ENCODE measurements at places on chromosomes 16 and 17.

- no peak for DNase-seq
Measured at GRCh38 chr17:12247761-12248160, 227.1 kb downstream of the MAP2K4 start.

GRCh38 chr17:31838636-31839225, 20.3 kb downstream of the COPRS start:
- no peak for DNase-seq

DNA sequence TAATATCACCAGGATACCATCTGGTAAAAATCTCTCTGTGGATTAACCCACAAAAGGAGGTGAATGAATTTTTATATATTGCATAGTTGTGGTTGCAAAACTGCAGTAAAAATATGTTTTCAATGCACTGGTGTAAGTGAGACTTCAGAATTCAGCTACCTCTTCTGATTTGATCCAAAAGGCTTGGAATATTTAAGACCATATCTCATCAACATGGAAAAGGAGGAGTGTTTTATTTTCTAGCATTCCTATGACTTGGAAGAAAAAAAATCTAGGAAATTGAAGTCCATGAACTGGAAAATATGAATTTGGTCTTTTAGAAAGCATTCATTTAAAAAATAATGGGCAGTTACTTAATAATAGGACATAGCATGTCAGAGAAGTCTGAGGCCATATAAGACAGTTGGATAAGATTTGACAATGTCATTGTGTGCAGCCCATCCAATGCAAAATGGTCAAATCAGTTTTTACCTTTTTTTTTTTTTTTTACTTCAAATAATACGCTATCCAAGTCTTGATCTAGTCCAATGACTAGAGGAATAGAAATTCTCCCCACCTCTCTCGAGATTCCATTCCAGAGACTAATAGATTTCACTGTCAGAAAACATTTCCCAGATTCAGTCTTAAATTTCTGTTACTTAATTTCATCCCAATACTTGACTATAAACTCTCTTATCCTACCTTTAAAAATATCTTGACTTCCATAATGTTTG, 364.9 kb upstream of the PMFBP1 start:
- no peak for DNase-seq

GRCh38 chr17:53662608-53663007, 160.1 kb upstream of the KIF2B start:
- DNase-seq, result no peak

DNA sequence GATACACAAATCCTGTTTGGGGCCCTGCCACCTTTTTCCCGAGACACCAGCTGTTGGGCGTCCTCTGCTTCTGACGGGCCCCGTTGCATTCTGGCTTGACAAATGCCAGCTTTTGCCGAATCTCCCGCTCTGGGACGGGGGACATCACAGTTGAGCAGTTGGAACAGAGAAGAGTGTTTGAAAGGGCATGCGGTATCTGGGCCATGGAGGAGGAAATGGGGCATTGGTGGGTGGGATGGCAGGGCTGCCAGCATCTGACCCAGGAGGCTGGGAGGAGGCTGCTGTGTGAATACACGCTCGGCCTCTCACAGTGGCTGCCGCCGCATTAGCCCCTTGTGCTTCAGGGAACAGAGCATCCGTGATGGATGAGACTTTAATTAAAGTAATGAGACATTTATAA, 184.3 kb upstream of the TNRC6C start:
- DNase-seq, result no peak

DNA sequence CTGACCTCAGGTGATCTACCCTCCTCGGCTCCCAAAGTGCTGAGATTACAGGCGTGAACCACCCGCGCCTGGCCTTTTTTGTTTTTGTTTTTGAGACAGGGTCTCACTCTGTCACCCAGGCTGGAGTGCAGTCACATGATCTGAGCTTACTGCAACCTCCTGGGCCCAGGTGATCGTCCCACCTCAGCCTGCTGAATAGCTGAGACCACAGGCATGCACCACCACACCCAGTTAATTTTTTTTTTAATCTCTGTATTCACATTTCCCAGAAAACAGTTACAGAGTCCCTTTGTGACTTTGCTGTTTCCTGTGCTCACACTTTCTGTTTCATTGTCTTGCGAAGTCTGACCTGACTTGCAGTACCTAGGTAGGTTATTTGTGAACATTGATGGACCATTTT, 2.7 kb downstream of the CLUAP1 start:
- no peak for DNase-seq

- DNase-seq, result no peak
Measured at GRCh38 chr17:13140750-13141149, 122.9 kb upstream of the ELAC2 start.

DNA sequence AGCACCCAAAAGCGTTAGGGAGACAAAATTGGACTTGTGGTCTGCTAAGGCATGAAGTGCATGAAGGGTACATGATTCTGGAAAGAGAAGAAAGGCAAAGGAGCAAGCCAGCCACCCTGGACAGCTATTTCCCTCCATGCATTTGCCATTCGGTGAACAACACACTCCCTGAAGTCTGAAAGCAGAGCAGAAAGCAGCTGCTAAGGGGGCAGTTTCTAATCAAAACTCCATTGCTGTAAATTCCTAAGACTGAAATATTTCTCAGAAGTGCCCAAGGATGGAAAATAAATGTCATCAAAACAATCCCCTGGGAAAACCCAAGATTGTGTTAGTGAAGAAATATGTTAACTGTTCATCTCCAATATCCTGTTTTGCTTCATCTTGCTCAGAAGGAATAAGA, 44.3 kb downstream of the PMP22 start:
- DNase-seq, result no peak

DNA sequence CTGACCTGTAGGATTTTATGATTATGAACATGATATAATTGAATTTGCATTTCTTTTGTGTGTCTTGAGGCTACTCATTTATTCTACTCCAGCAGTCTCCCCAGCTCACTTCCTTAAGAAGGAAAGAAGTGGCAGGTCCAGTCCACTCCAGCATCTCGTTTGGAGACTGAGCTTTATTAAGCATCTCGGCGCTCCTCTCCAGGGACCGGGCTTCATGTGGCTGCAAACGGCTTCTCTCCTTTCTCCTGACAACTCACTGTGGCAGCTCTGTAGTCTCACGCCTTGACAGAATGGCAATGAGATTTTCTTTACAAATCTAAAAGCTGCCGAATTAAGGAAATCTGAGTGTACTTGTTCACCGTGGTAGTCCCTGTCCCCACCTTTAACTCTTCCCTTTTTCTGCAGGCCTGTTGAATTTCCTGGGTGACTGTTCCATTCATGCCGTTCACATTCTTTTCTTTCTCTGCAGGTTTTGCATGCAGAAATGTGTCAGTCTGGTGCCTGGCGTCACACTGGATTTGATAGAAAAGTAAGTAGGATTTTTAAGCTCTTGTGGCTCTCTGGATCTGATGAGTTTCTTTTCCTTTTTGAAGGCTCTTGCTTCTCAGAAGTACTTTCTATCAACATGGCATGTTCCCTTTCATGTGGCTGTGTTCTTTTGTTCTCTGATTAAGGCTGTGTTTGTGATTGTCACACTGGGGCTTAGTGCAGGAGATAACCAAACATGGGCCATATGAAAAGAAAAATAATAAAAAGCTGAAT, 200.5 kb upstream of the CHMP6 start:
- DNase-seq, result no peak

GRCh38 chr16:30769379-30770089, 7.4 kb downstream of the RNF40 start:
- no peak for DNase-seq

GRCh38 chr16:2331199-2331930, 9.2 kb downstream of the ABCA3 start:
- DNase-seq, result no peak

- no peak for DNase-seq
Measured at GRCh38 chr17:79919164-79919585, 79.9 kb upstream of the CBX4 start.

DNA sequence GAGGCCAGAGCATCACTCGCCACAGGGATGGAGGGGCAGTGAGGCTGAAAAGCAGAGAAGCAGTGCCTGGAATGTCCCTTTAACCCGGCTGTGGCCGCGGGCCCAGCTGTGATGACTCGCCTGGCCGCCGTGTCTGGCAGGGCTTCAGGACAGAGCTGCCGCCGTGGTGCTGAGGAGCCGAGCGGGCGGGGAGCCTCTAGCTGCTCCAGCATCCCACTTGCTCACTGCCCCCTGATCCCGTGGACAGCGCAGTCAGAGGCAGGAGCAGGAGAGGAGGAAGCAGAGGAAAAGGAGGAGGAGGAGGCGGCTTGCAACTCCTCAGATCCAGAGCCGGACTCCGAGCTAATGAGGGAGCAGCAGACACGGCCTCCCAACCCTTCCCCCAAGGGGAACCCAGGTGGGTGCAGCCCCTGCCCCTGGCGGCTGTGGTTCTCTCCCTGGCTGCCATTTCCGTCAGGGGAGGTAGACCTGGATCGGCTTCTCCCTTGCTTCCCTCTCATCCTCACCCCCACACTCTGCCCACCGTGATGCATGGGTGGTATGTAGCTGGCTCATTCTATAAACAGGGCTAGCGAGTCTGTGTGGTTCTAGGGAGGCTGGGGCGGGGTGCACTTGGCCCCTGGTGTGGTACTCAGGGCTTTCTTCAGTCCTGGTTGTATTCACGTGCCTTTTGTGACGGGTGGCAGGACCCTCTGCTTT, 165.7 kb downstream of the CMIP start:
- DNase-seq, result no peak

DNA sequence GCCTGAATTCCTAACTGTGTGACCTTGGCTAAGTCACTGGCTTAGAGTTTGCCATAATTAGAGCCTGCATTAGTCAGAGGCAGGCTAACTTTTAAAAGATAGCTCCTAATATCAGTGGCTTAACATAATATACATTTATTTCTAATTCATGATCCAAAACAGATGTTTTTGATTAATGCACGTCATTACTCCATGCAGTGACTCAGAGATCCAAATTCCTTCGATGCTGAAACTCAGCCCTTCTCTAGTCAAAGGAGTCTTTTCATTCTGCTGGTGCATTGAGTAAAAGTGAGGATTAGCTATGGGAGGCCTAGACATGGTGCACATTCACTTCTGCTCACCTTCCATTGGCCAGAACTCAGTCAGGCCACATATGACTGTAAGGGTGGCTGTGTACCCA, 49.8 kb downstream of the IRX3 start:
- no peak for DNase-seq
